Natural killer cell (primary cell): ENCODE measurements at places on chromosomes 7 and 10. TPM values are rescaled to one million over a fixed set of nuclear protein-coding genes. Genes with fewer than 3 reads are reported as not detected.

DNA sequence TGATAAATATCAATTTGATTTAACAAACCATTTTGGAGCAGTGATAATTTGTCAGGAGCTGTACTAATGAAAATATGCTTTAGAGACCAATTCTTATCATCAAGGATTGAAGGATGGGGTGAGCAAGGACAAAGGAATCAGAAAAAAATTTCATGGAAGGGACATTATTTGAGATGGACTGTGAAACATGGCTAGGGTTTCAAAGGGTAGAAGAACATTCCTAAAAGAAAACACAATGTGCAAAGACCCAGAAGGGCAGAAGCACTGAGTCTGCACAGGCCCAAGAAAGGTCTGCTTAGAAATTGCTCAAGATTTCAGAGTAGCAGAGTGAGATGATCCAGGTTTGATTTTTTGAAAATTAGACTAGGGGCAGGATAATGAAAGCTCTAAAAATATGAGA is 174.5 kb downstream of the LRRN3 start:
- DNase-seq, result no peak

GRCh38 chr10:43040482-43041256 is 36.2 kb upstream of the RET start:
- no peak for DNase-seq

Gene CTAGE6
- 0.40 TPM for total RNA-seq

GRCh38 chr7:105841866-105842265 is 34.5 kb downstream of the ATXN7L1 start:
- DNase-seq, result no peak

Gene ZNF862
- 21.4 TPM for total RNA-seq

GRCh38 chr7:106813705-106814305 is 51.3 kb upstream of the PIK3CG start:
- no peak for DNase-seq
